ENCODE measurements at places on chromosomes 16 and 17.

- peak overlapping the region; percentile 38 for H3K27ac ChIP-seq
- peaks cover 19% of the 10 kb centered on the region for H3K4me1 ChIP-seq
- no peak overlapping the region for H3K4me3 ChIP-seq
These were observed 44.2 kb downstream of the ZZEF1 start for GRCh38 chr17:4098521-4099209.

GRCh38 chr16:11636172-11636721 is 32.0 kb upstream of the SNN start:
- H3K4me1 ChIP-seq: peaks cover 20% of the 10 kb centered on the region
- no peak for DNase-seq
- H3K27me3 ChIP-seq: no peaks in the 10 kb centered on the region
- H3K4me3 ChIP-seq: no peak overlapping the region

- H3K4me1 ChIP-seq: no peaks in the 10 kb centered on the region
- no peak for DNase-seq
- no peaks in the 10 kb centered on the region for H3K27me3 ChIP-seq
These were observed 35.9 kb upstream of the CHMP6 start for GRCh38 chr17:80955671-80956280.

GRCh38 chr17:56604691-56605290 is 11.3 kb downstream of the NOG start:
- peaks cover 40% of the 10 kb centered on the region for H3K4me1 ChIP-seq
- H3K27ac ChIP-seq: no peak overlapping the region
- no peak overlapping the region for H3K4me3 ChIP-seq

DNA sequence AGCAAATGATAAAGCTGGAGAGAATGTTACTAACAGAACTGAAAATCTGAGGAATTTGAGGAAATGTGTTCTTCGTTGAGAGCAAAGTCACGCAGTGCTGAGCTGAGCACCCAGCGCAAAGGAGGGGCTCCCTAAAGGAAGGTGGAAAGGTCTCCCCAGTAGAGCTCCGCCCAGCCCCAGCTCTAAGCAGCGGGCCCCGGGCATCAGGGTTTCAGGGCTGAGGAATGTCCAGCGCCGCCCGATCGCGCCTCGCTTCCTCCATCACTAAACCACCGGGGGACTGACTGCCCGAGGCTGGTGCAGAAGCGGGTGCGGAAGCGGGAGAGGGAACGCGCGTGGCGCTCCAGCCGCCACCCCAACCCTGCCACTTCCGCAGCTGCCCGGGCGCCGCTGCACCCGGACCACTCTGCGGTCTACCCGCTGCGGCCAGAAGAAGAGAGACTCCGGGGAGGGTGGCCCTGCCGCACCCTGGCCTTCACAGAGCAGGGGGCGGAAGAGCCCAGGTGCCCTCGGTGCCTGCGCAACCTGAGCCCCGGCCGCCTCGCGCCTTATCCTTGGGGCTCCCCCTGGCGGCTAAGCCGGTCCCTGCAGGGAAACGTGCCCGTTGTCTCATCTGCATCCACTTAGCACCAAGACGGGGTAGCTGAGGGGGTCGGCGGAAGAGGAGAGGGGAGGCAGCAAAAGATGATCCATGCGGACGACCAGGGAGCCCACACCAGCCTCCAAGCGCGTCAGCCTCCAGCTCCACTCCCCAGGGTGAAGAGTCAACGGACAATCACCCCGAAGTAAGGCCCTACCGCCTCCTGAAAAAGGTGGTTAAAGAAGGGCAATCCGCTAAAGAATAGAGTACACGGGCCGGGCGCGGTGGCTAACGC is 12.4 kb upstream of the GUCY2D start:
- no peaks in the 10 kb centered on the region for H3K36me3 ChIP-seq
- H3K27ac ChIP-seq: peak overlapping the region; percentile 84
- H3K27me3 ChIP-seq: no peaks in the 10 kb centered on the region
- DNase-seq: peak; percentile 99

GRCh38 chr17:29347831-29348629 is 42.1 kb upstream of the TAOK1 start:
- no peaks in the 10 kb centered on the region for H3K36me3 ChIP-seq
- DNase-seq: no peak
- H3K4me3 ChIP-seq: no peak overlapping the region
- H3K27ac ChIP-seq: no peak overlapping the region
- no peaks in the 10 kb centered on the region for H3K4me1 ChIP-seq

Measured in activated T-cell treated with anti-CD3 and anti-CD28 coated beads, Interleukin-2, amount 50 U/mL, for 24 hours (primary cell).